ENCODE measurements at places on chromosomes 13 and 19.

GRCh38 chr13:31134039-31134711 is 27.5 kb downstream of the HSPH1 start:
- no peak for DNase-seq

DNA sequence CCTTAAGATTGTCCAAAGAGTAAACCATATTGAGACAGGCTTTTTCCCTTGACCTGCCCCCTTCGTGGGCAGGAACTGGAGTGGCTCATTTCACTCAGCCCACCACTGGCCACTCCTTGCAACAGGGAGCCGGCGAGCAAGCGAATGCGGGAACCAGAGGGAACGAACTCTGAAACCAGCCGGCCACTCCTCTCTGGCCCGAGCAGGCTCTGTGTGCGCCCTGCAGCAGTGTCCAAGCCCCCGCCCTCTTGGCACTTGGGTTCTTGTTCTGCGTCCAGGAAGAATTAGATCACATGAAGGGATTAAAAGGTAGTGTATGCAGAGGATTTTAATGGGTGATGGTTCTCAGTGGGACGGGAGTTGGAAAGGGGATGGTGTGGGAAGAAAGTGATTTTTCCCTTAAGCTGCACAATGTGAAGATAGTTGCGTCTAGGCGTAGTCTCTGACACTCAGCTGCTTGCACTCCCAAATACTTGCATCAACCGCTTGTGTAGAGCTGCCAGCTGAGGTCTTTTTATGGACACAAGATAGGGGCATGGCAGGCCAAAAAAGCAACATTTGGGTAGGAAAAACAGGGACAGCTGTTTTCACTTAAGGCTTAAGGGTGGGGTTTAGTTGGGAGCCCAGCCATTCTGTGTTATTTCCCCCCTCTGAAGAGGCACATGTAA is 1209.7 kb upstream of the PCDH20 start:
- DNase-seq, result no peak

- peak; percentile 6 for DNase-seq
These were observed 2.0 kb downstream of the FBL start for GRCh38 chr19:39843919-39844793.

GRCh38 chr13:92886535-92887077 is 340.0 kb upstream of the GPC6 start:
- DNase-seq, result no peak

GRCh38 chr13:31790992-31791391 is 51.7 kb downstream of the RXFP2 start:
- DNase-seq, result no peak

- DNase-seq, result no peak
These were observed 67.8 kb downstream of the RASA3 start for GRCh38 chr13:114064450-114065140.

All from NCI-H1436 (cell line).